AG04449 (cell line): ENCODE measurements at places on chromosomes 13 and 19.

DNA sequence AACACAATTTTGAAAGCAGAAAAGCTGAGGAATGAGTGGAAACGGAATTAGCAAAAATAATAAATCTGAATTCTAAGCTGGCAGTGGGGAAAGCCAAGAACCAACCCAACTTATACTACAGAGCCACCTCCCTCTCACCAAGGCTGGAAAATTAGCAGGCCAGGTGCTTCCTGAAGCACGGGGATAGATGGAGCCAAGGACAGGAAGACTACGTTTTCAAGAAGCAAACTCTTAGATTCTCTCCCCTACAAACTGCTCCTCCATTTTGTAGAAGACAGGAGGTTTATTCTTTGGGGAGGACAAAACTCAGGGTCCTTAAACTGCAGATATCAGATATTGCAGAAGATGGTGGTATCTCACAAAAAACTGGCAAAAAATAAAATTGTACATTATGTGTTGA lies 8.8 kb downstream of the CCDC70 start:
- no peak for DNase-seq

- no peak for DNase-seq
Observed at GRCh38 chr13:99041788-99042187, 63.9 kb upstream of the DOCK9 start.

DNA sequence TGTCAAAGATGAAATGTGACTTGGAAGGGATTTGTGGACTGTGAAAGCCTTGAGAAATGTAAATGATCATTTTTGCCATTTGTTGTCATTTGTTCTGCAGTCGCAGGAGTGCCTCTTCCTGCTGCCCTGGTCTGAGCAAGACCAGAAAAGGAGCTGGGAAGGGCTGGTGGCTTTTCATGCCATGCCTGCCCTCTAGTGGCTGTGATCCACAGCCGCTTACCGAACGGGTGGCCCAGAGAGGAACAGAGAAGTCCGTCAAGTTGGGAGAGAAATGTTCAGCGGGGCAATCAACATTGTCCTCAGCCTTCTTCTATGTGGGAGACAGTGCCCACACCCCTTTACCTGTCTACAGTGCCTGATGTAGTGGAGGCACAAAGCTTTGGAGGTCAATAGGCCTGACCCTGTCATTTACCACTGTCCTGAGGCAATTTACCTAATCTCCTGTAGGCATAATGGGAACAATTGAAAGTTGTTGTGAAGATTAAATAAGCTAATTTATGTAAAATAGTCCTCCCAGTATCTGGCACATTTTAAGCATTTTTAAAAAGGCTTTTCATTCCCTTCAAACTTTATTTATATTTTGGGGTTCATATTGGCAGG lies 224.5 kb downstream of the B3GLCT start:
- DNase-seq: peak; percentile 23

GRCh38 chr19:31372246-31372781 lies 23.1 kb upstream of the TSHZ3 start:
- DNase-seq: no peak

DNA sequence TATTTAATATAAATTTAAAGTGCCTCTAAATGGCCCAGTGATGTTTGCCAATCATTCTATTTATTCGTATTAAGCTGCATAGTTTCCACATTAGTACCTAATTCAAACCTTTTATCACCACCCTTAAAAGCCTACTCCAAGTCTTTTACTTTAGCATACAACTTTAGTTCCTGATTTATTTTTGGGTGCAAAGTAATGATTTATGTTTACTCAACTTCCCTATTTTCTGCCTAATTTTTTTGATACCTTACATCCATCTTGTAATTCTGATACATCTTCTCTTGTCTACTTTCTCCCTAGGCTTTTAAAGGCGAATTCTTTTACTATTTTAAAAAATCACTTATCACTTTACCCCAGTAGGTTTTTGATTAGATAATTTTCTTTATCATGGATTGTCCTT lies 2651.1 kb upstream of the PCDH20 start:
- no peak for DNase-seq

DNA sequence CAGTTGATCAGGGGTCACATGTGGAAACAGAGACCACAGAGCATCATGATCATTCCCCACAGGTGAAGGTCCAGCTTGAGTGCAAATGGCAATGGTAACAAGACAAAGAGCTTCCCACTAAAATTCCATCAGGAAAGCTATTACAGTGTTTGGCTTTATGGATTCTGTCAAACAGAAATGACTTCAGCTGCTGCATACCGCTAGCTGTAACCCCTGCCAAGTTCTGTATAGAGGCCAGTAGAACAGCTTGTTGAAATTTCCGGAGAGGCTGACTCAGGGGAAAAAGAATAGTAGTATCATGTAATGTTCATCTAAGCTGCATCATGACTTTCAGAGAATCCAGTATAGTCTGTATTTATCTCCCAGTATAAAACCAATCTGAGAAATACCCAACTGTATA lies 1704.7 kb downstream of the SLITRK5 start:
- no peak for DNase-seq

DNA sequence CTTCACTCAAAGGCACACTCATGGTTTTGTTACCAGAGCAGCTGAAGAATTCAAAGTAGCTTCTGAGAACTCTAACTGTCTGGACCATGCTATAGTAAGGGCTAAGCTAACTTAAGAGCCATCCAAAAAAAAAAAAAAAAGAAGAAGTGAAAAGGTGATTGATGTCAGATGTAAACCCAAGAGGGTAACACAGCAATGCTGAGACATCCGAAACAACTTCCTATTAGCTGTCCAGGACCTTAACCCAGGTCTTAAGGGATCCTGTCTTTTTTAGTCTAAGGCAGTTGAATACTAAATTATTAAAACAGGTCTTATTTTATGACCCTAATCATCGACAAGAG lies 11.2 kb upstream of the RAB20 start:
- DNase-seq: no peak

GRCh38 chr13:90302107-90302506 lies 1045.4 kb upstream of the MIR17HG start:
- DNase-seq: no peak

DNA sequence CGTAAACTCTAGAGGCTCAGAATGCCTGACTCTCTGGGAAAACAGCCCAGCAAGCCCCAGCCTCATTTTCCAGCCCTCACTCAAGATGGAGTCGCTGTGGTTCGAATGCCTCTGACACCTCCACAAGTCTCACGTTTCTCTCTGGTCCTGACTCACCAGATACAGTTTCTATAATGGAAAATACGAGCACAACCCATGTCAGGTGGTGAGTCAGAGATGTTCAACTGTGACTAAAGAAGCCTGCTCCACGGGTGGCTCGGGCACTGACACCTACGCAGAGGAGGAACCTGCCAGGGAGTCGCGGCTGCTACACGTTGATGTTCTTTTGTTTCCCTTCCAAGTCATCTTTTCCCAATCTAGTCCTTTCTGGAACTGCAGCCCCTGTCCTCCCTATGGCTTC lies 87.1 kb upstream of the STK24 start:
- DNase-seq: no peak

DNA sequence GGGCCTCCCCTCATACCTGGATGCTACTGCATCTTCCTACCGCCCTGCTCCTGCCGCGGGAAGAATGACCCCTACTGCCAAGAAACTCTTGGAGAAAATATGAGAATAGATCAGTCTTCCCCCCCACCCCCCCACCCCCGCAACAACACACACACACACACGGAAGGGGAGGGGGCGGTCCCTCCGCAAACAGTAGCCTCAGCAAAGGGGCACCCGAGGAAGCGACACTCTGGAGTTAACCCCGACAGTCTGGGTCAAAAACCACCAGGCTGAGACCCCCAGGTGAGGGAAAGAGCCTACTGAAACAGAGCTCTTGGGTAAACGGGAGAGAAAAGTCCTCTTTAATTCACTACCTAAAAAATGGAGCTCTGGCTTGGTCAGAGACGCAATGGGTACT lies 1.2 kb downstream of the MED26 start:
- no peak for DNase-seq

- no peak for DNase-seq
Observed at GRCh38 chr13:24864579-24864978, 100.6 kb downstream of the RNF17 start.

- DNase-seq: peak; percentile 40
Observed at GRCh38 chr13:49357694-49358093, 86.2 kb downstream of the CAB39L start.

DNA sequence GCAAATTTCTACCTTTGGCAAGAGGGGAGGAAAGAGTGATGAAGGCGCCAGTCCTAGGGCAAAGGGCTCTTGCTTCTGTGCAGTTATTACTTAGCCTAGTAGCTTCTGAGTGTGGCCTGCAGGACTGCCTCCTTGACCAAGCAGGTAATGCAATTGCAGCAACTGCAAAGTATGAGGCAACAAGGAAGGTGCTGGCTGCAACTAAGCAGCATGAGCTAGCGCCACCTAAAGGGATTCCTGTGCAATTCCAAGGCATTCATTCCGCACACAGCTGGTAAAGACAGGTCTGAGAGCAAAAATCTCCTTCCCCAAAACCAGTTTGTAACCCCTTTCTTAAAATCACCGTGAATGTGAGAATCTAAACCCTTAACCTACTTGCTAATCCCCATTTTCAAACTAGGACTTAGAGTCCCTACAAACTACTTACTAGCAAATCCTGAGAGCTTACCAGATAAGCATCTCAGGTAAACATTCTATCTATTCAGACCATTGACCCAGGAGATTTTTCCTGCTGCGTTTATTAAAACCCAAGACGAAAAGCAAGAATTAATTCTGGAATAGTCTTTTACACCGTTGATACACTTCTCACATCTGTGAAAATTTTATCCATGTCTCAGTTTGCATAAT lies 62.9 kb downstream of the DCT start:
- DNase-seq: no peak
